ENCODE measurements at places on chromosomes 5 and 9. TPM values are rescaled to one million over a fixed set of nuclear protein-coding genes. Genes with fewer than 3 reads are reported as not detected.

The ENTPD2 gene
- not detected for total RNA-seq

The FBLL1 gene
- total RNA-seq: 0.66 TPM

The CCL19 gene
- not detected for total RNA-seq

The MRPS2 gene
- total RNA-seq: 13.8 TPM

The CNTNAP3 gene
- 6.4 TPM for total RNA-seq

The IFNA21 gene
- not detected for total RNA-seq

The IFNB1 gene
- total RNA-seq: not detected

The BTNL9 gene
- not detected for total RNA-seq

The C7 gene
- 36.9 TPM for total RNA-seq

The ENTPD8 gene
- not detected for total RNA-seq

The SAXO1 gene
- total RNA-seq: under 0.01 TPM

The ADAMTSL2 gene
- total RNA-seq: 10.6 TPM

The SMIM15 gene
- total RNA-seq: 78.7 TPM

The FXN gene
- total RNA-seq: 1.8 TPM

The ITGA1 gene
- total RNA-seq: 157 TPM

The C9orf153 gene
- total RNA-seq: 0.98 TPM

The TRPM3 gene
- total RNA-seq: 4.5 TPM

The GOLM1 gene
- total RNA-seq: 66.2 TPM

The PRR16 gene
- 7.7 TPM for total RNA-seq

The IL33 gene
- total RNA-seq: 65.7 TPM

The LEAP2 gene
- 0.30 TPM for total RNA-seq

The FOXD4L5 gene
- 0.07 TPM for total RNA-seq

The CDH6 gene
- 91.5 TPM for total RNA-seq

The C9orf85 gene
- 12.0 TPM for total RNA-seq

The PCDHGB2 gene
- 3.9 TPM for total RNA-seq

The SNX18 gene
- 88.7 TPM for total RNA-seq

The C5orf58 gene
- total RNA-seq: not detected

The C9orf50 gene
- total RNA-seq: 0.26 TPM

The SEMA5A gene
- total RNA-seq: 86.2 TPM

The SOHLH1 gene
- total RNA-seq: not detected

The NEUROG1 gene
- total RNA-seq: not detected

The SNAPC3 gene
- 67.3 TPM for total RNA-seq

The OTP gene
- total RNA-seq: not detected

The OMD gene
- 1.2 TPM for total RNA-seq

The SPATA31C1 gene
- total RNA-seq: not detected

The PCDHB6 gene
- 0.20 TPM for total RNA-seq

The LCP2 gene
- total RNA-seq: not detected

The FYB1 gene
- 0.03 TPM for total RNA-seq

The TEX48 gene
- not detected for total RNA-seq

The ECM2 gene
- 7.0 TPM for total RNA-seq

The IL31RA gene
- total RNA-seq: 0.76 TPM

The SLCO6A1 gene
- total RNA-seq: not detected

The EFNA5 gene
- 1.1 TPM for total RNA-seq

The WWC1 gene
- total RNA-seq: 0.99 TPM

The IL4 gene
- total RNA-seq: not detected

The HIGD2A gene
- total RNA-seq: 44.1 TPM

The PTPDC1 gene
- 7.5 TPM for total RNA-seq

The TRIM7 gene
- total RNA-seq: 1.2 TPM

The SLC1A3 gene
- total RNA-seq: 20.0 TPM

The HAVCR1 gene
- not detected for total RNA-seq

The PDCD1LG2 gene
- 22.8 TPM for total RNA-seq

The RXRA gene
- total RNA-seq: 27.6 TPM

The NMUR2 gene
- not detected for total RNA-seq

The ARL14EPL gene
- not detected for total RNA-seq

The PCDHA12 gene
- 0.33 TPM for total RNA-seq

The CCL28 gene
- 20.9 TPM for total RNA-seq

The PRRX2 gene
- total RNA-seq: 17.9 TPM
